ENCODE measurements at places on chromosomes 5 and 9.
A peak's percentile ranks its signal among the peaks of the same experiment; 100 is the strongest.

GRCh38 chr9:134224567-134225093, 60.3 kb upstream of the RNU6ATAC start:
- peak; percentile 51 for DNase-seq

GRCh38 chr5:103962023-103962422, 399.4 kb upstream of the NUDT12 start:
- DNase-seq = no peak

GRCh38 chr5:167759057-167759821, 532.2 kb upstream of the WWC1 start:
- DNase-seq = no peak

GRCh38 chr9:113186137-113186755, 34.8 kb downstream of the FKBP15 start:
- DNase-seq = no peak

- no peak for DNase-seq
Observed at GRCh38 chr9:88996921-88997235, 5.6 kb downstream of the S1PR3 start.

GRCh38 chr5:89988998-89989655, 420.4 kb downstream of the CETN3 start:
- DNase-seq = no peak

- DNase-seq = no peak
Observed at GRCh38 chr9:35754264-35754663, at the start of gene MSMP. TSS of gene MSMP (minus strand) at chr9:35754276. CDS start at chr9:35754129, 147 bp downstream.

- peak; percentile 70 for DNase-seq
Observed at GRCh38 chr9:125460883-125461635, 199.4 kb downstream of the GAPVD1 start.

- no peak for DNase-seq
Observed at GRCh38 chr9:84554069-84554664, 115.4 kb upstream of the NTRK2 start.

- no peak for DNase-seq
Observed at GRCh38 chr5:126967808-126968466, 62.4 kb downstream of the MARCHF3 start.

DNA sequence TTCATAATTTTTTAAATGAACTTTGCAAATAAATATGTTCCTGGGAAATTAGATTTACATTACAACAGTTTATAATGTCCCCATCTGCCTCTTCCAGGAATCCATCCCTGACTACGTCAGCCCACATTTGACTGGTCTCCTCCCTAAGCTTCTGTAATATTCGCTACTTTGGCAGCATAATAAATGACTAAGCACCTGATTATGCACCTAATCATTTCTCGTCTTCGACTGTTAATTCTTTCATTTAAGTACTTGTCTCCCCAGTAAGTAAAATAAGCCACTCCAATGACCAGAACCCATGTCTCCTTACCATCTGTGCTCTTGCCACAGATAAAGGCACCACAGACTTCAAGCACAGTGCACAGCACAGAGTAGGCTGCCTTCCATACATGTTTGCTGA, 122.7 kb downstream of the DENND1A start:
- no peak for DNase-seq

DNA sequence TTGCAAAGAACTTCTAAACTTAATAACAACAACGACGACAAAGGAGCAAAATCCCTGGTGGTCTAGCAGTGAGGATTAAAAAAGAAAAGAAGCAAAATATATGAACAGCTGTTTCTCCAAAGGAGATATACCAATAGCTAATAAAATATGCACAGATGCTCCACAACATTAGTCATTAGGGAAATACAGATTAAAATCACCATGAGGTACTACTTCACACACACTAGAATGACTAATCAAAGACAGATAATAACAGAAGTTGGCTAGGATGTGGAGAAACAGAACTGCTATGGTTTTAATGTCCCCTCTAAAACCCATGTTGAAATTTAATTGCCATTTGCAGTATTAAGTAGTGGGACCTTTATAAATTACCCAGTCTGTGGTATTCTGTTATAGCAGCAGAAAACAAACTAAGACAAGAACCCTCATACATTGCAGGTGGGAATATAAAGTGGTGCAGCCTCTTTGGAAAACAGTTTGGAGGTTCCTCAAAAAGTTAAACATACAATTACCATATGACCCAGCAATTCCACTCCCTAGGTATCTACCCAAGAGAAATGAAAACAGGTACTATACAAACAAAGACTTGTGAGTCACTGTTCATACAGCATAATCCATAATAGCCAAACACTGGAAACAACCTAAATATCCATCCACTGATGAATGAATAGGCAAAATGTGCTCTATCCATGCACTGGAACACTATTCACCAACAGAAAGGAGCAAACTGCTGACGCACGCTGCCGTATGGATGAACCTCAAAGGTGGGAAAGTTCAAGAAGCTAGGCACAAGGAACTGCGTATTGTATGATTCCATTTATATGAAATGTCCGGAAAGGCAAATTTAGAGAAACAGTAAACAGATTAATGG, 11.4 kb upstream of the DUSP1 start:
- DNase-seq = no peak

- DNase-seq = no peak
Observed at GRCh38 chr5:59416451-59416850, 477.1 kb downstream of the PDE4D start.

GRCh38 chr5:73818357-73818756, 192.4 kb downstream of the ARHGEF28 start:
- DNase-seq = no peak

GRCh38 chr5:132663771-132664695, 6.1 kb downstream of the IL13 start:
- DNase-seq = no peak

- no peak for DNase-seq
Observed at GRCh38 chr9:79353856-79354520, 217.8 kb upstream of the TLE4 start.

GRCh38 chr5:174589599-174589998, 134.8 kb upstream of the MSX2 start:
- no peak for DNase-seq

DNA sequence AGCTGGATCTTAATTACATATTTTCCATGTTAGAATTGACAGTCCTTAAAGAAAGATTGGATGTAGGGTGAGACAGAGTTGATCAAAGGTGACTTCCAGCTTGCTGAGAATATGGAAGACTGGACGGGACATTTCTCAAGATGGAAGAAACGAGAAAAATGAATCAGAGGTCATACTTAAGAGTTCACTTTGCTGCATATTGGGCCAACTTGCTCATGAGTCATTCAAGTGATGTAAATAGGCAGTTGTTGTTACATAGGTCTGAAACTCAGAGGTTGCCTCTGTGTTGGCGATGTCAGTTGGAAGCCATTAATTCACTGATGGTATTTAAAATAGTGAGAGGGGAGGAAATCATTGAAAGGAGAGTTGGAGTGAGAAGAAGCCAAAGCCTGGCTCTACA, 132.8 kb downstream of the CD180 start:
- DNase-seq = no peak

- DNase-seq = peak; percentile 39
Observed at GRCh38 chr9:34510497-34511468, 12.0 kb downstream of the ENHO start.

DNA sequence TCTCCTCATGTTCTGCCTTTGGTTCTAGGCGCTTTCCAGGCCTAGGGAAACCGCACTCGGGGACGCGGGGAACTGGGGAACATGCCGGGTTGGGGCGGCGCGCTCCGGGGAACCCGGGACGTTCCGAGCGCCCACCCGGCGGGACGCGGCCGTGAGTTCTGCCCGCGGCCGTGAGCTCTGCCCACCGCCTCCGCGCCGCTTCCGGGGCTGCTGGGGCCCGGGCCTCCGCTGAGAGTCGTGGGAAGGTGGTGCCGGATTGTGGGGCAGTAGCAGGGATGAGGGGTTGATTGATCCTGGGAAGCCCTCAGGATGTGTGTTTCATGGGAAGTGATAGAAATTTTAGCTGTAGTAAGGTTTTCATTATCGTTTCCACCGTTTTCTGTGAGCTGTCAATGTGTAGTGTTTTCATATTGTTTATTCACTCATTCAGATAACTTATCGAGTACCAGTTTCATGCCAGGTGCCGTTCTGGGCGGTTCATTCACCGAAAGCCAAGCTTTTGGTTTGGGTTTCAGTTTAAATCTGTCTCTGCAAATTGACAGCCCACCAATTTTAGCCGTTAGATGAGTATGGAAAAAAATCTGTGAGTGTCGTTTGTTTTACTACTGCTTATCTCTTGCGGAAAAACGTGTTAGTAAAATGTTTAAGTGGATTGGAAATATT, 657 bp downstream of the MTRR start:
- no peak for DNase-seq

DNA sequence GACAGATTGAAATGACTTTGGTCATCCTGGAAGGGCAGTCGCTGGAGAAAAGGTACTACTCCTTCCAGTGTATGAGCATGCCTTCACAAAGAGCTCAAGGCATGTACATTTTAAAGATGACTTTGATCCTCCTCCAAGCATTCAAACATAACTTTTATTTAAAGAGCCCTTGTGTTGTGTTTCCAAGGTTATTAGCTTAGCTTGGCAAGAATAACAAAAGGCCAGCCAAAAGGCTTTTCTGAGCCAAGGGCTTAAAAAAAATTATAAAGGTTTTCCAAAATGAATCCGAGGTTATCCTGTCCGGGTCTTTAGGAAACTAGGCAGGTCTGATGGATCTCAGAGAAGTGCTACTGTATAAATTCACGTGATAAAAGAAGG, 71.0 kb upstream of the PLPP6 start:
- DNase-seq = no peak

- peak; percentile 73 for DNase-seq
Observed at GRCh38 chr5:54229041-54229780, 81.2 kb downstream of the ARL15 start.

DNA sequence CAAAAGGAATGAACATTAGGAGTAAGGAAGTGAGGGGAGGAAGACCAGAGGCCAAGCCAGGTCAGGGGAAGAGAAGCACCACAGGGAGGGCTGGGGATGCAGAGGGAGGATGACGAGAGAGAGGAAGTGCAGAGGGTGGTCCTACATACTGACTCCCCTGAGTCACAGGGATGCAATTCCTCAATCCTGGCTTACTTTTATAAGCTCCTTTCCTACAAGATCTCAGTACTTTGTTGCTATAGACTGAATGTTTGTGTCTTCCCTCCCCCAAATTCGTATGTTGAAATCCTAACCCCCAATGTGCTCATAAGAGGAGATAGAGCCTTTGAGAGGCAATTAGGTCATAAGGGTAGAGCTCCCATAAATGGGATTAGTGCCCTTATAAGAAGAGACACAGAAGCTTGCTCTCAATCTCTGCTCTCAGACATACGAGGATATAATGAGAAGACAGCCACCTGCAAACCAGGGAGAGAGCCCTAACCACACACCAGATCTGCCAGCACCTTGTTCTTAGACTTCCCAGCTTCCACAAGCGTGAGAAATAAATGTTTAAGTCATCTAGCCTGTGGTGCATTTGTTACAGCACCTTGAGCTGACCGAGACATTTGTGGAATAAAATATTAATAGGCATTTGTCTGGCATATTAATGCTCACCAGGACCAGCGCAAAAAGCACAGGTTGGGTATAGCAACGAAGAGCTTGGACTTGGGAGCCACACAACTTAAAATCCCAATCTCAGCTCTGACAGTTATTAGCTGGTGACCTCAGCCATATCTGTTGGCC, 33.4 kb downstream of the GCNT4 start:
- no peak for DNase-seq

GRCh38 chr5:113294311-113295110, 140.3 kb downstream of the TSSK1B start:
- peak; percentile 94 for DNase-seq

DNA sequence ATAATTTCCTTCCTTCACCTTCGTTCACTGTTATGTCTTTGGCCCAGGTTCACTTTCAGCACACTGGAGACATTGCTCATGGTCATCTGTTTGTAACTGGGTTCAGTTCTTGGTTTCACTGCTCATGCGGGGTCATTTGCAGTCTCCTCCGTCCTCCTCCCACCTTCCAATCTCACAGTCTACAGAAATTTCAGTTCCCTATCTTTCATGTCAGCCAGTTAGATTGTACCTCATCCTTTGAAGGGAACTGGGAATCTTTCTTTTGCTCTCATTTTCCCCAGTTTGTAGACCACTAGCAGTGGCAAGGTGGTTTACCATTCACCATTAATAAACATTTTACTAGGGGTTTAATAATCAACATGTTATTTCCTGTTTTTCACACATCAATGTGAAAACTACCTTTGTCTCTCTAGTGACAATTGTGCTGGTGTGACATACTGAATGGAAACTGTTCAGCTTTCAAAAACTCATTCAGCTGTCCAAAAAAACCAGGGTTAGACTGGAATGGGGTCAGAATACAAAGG, 100.9 kb upstream of the IL6ST start:
- no peak for DNase-seq

- DNase-seq = no peak
Observed at GRCh38 chr9:100554935-100555401, 22.9 kb upstream of the CAVIN4 start.

DNA sequence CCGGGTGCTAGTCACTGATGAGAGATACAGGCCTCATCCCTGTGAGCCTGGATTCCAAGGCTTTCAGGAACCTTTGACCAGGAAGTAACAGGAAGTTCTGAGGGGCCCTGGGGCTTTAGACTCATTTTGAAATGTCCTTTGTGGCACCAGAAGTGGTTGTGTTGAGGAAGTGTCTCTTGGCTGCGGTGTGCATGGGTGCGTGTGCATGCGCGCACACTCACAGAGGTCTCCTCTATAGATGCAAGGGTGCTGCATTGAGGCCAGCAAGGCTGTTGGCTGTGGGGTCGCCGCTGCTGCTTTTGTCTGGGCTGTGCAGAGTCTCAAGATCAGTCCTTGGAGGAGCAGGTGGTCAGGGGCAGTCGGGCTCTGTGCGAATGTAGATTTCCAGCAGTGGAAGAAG, 7.6 kb downstream of the RAB24 start:
- DNase-seq = no peak
